Osteocyte (in vitro differentiated cells): ENCODE measurements at places on chromosomes 5 and 9.
A peak's percentile ranks its signal among the peaks of the same experiment; 100 is the strongest.

DNA sequence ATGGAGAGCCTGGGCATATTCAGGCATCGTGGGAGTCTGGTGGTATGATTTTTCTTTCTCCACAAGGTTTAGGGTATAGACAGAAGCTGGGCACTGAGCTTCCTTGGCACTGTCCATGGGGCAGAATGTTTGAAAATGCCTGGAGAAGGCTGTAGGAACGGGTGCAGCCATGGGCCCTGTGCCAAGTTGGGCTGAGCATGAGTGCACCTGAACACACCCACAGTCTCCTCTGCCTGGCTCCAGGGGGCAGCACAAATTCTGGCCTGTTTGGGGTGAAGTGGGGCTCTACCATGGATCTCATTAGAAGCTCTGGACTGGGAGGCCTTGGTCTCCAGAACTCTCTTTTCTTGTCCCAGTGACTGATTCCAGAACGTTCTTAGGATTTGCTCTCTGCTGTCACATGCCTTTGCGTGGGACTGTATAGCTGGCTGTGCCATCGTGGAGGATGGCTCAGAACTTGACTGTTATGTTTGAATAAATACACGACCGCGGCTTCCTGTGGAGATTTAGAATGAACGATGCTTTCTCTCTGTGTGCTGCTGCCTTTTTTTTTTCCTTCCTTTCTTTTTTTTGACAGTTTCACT is 229.8 kb downstream of the FANCC start:
- peaks cover 38% of the 10 kb centered on the region for H3K36me3 ChIP-seq
- H3K4me1 ChIP-seq = peaks cover 61% of the 10 kb centered on the region
- H3K27ac ChIP-seq = peak overlapping the region; percentile 42
- H3K27me3 ChIP-seq = no peaks in the 10 kb centered on the region
- H3K4me3 ChIP-seq = no peak overlapping the region

DNA sequence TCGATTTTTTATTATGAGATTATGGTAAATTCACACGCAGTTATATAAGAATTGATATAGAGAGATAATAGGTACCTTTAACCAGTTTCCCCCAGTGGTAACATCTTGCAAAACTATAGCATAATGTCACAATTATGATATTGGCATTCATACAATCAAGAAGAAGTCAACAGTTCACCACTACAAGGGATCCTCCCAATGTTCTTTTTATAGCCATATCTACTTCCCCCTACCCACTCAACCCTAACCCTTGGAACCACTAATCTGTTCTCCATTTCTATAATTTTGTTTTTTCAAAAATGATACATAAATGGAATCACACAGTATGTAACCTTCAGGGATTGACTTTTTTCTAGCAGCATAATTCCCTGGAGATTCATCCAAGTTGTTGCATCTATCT is 9.8 kb downstream of the ACTL7B start:
- DNase-seq = no peak
- peaks cover 3% of the 10 kb centered on the region for H3K27me3 ChIP-seq
- H3K36me3 ChIP-seq = no peaks in the 10 kb centered on the region

- H3K36me3 ChIP-seq = no peaks in the 10 kb centered on the region
- H3K4me1 ChIP-seq = peaks cover 2% of the 10 kb centered on the region
- H3K27me3 ChIP-seq = no peaks in the 10 kb centered on the region
- no peak overlapping the region for H3K4me3 ChIP-seq
- no peak for DNase-seq
- no peak overlapping the region for H3K27ac ChIP-seq
Measured at GRCh38 chr5:118603278-118603677, 385.1 kb downstream of the DTWD2 start.

GRCh38 chr9:206481-206880 is 8.2 kb upstream of the DOCK8 start:
- H3K4me1 ChIP-seq = no peaks in the 10 kb centered on the region
- no peak for DNase-seq
- no peak overlapping the region for H3K4me3 ChIP-seq
- peaks cover 9% of the 10 kb centered on the region for H3K27me3 ChIP-seq
- no peak overlapping the region for H3K27ac ChIP-seq

DNA sequence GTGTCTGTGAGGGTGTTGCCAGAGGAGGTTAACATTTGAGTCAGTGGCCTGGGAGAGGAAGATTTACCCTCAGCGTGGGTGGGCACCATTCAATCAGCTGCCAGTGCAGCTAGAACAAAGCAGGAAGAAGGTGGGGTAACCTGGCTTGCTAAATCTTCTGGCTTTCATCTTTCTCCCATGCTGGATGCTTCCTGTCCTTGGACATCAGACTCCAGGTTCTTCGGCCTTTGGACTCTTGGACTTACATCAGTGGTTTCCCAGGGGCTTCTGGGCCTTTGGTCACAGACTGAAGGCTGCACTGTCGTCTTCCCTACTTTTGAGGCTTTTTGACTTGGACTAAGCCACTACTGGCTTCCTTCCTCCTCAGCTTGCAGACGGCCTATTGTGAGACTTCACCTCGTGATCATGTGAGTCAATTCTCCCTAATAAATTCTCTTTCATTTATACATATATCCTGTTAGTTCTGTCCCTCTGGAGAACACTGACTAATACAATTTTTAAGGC is 38.1 kb downstream of the PBX3 start:
- no peaks in the 10 kb centered on the region for H3K27me3 ChIP-seq
- H3K4me3 ChIP-seq = no peak overlapping the region
- no peak overlapping the region for H3K27ac ChIP-seq
- peaks cover 21% of the 10 kb centered on the region for H3K36me3 ChIP-seq
- H3K4me1 ChIP-seq = peaks cover 14% of the 10 kb centered on the region

DNA sequence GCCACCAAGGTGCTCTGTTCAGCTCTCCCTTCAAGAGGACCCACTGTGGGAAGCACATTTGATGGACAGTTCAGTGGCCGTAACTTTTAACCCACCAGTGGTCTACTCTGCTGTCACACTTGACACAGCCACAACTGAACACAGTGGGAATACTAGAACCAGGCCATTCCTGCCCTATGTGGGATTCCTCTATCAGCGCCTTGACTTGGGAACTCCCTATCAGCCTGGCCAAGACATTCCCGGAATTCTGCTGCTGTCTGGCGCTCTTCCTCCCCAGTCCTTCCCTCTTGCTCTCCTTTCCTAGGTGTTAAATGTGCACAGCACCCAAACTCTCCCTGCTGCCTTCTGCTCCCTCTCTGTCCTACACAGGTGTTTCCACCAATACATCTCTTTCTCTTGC is 23.1 kb upstream of the SH3PXD2B start:
- peaks cover 2% of the 10 kb centered on the region for H3K4me1 ChIP-seq
- H3K4me3 ChIP-seq = no peak overlapping the region
- no peak overlapping the region for H3K27ac ChIP-seq

DNA sequence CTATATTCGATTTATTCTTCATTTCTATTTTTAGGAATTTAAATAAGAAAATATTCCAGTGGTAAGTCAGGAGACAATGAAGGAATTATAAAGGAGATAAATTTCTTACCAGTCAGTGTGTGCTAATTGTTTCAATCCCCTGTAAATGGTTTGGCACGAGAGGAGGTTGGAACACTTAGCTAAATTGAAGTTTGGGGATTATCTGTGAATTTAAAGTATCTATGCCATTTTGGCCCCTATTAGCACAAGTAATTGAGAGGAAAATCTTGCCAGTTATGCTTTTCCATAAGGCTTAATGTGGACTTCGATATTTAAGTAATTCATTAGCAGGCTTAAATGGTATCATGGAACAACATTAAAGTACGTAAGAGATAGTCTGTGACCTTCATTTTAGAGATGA is 860.8 kb downstream of the PTPRD start:
- H3K27ac ChIP-seq = peak overlapping the region; percentile 89
- no peak for DNase-seq
- H3K4me3 ChIP-seq = no peak overlapping the region
- peaks cover 89% of the 10 kb centered on the region for H3K4me1 ChIP-seq
- H3K36me3 ChIP-seq = no peaks in the 10 kb centered on the region

DNA sequence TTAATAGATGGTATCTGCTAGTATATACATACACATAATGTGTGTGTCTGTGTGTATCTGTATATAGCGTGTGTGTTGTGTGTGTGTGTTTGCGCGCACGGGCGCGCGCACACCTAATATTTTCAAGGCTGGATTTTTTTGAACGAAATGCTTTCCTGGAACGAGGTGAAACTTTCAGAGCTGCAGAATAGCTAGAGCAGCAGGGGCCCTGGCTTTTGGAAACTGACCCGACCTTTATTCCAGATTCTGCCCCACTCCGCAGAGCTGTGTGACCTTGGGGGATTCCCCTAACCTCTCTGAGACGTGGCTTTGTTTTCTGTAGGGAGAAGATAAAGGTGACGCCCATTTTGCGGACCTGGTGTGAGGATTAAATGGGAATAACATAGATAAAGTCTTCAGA is 757 bp downstream of the FXN start:
- peak overlapping the region; percentile 67 for H3K27ac ChIP-seq
- DNase-seq = no peak
- no peaks in the 10 kb centered on the region for H3K27me3 ChIP-seq
- H3K4me3 ChIP-seq = peak overlapping the region; percentile 95
- peaks cover 14% of the 10 kb centered on the region for H3K4me1 ChIP-seq

GRCh38 chr5:95962785-95963184 is 1.1 kb upstream of the ELL2 start:
- H3K27ac ChIP-seq = peak overlapping the region; percentile 95
- no peak for DNase-seq
- peak overlapping the region; percentile 89 for H3K4me3 ChIP-seq
- H3K36me3 ChIP-seq = peaks cover 2% of the 10 kb centered on the region
- H3K27me3 ChIP-seq = no peaks in the 10 kb centered on the region

DNA sequence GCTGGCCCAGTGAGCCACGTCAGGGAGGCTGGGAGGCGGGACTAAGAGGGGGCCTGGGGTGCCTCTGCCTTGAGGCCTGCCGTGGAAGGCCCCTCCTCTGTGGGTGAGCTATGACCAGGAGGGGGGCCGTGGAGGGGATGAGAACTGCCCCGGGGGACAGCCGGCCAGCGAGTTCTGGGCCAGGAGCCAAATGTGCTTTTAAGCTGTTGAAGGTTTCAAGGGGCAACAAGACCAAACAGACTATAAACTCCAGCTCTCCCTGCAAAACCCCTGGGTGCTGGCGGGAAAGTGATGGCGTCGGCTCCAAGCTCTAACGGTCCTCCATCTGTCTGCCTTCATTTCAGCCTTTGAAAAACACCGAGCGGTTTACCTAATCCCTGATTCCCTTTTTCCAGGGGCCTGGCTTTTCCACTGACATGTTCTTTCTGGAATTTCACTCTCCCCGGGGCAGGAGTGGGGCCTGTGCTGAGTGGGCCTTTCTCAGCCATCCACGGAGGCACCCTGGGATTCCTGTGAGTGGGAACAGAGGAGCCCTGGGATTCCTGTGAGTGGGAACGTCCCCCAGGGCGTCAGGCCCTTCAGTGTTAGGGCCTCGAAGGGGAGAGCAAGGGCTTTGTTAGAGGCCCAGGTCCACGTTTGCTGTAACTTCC is 65.6 kb downstream of the COL5A1 start:
- peak; percentile 96 for DNase-seq
- no peaks in the 10 kb centered on the region for H3K27me3 ChIP-seq
- H3K4me1 ChIP-seq = peaks cover 77% of the 10 kb centered on the region
- peak overlapping the region; percentile 93 for H3K27ac ChIP-seq

DNA sequence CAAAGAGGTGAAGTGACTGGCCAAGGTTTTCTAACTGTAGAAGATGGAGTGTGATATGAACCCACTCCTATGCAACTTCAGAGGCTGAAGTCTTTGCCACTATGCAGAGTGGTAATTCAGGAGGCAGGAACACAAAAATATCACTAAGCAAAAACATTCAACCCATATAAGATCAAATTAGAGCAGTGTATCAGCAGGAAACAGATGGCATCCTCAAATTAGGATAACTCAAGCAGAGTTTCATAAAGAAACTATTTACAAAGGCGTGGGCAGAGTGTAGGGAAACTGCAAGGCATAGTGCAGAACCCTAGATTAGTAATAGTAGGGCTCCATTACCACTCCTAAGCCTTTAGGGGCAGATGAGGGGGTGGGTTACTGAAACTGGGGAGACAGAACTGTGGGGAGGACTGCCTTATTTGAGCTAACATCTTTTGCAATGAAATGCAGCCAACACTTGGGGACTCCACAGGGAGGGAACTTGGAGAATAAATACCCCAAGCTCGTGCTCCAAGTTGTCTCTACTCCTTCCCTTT is 72.2 kb downstream of the PTTG1 start:
- H3K4me1 ChIP-seq = no peaks in the 10 kb centered on the region
- H3K27me3 ChIP-seq = peaks cover 17% of the 10 kb centered on the region
- no peak overlapping the region for H3K27ac ChIP-seq
- no peak for DNase-seq
- no peaks in the 10 kb centered on the region for H3K36me3 ChIP-seq

DNA sequence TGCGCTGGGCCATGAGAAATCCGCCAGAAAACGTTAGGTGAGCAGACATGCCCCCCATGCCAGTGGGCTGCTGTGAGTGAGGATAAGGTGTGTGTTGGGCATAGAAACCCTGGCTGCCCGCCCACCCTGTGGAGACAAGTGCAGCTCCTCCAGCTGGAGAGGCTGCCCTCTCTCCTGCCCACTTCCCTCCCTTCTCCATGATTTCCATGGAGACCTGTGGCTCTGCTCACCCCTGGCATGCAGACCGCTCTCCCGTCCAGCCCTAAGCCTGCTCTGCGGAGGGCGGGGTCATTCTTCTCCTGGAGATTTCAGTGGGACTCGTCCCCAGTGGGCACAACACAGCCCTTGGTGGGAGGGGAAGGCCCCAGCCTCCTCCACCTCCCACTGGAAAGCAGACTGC is 133.0 kb upstream of the FAM120A start:
- no peak overlapping the region for H3K4me3 ChIP-seq
- no peaks in the 10 kb centered on the region for H3K36me3 ChIP-seq
- H3K27ac ChIP-seq = no peak overlapping the region
- H3K4me1 ChIP-seq = no peaks in the 10 kb centered on the region
- H3K27me3 ChIP-seq = peaks cover 15% of the 10 kb centered on the region

- DNase-seq = no peak
- H3K27ac ChIP-seq = no peak overlapping the region
- H3K4me3 ChIP-seq = no peak overlapping the region
- H3K27me3 ChIP-seq = no peaks in the 10 kb centered on the region
- no peaks in the 10 kb centered on the region for H3K36me3 ChIP-seq
Measured at GRCh38 chr5:146796911-146797310, 81.6 kb downstream of the PPP2R2B start.

GRCh38 chr9:96467784-96468183 is 17.8 kb downstream of the HABP4 start:
- no peak overlapping the region for H3K4me3 ChIP-seq
- no peak for DNase-seq
- H3K27ac ChIP-seq = no peak overlapping the region
- H3K27me3 ChIP-seq = no peaks in the 10 kb centered on the region

DNA sequence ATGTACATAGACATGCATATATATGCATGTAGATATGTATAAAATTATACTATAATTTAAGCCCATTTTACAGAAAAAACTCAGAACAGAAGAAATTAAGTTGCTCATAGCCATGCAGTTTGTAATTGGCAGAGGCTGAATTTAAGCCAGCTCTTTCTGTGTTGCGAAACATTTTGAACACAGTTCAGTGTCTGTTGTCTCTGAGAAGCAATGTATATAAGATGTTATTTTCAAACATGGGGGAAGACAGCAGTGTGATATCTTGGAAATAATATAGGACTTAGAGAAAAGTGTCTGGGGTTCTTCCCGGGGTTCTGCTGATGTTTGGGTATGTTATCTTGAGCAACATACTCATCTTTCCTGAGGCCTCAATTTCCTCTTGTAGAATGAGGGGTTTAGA is 37.6 kb downstream of the SVEP1 start:
- peaks cover 16% of the 10 kb centered on the region for H3K4me1 ChIP-seq
- H3K27ac ChIP-seq = no peak overlapping the region
- no peak for DNase-seq
- H3K36me3 ChIP-seq = no peaks in the 10 kb centered on the region

GRCh38 chr9:81685763-81686613 is 3.4 kb downstream of the TLE1 start:
- no peak overlapping the region for H3K27ac ChIP-seq
- no peak for DNase-seq
- H3K4me1 ChIP-seq = peaks cover 11% of the 10 kb centered on the region
- H3K4me3 ChIP-seq = no peak overlapping the region

- peak overlapping the region; percentile 34 for H3K4me3 ChIP-seq
- H3K36me3 ChIP-seq = no peaks in the 10 kb centered on the region
- H3K4me1 ChIP-seq = peaks cover 20% of the 10 kb centered on the region
Measured at GRCh38 chr5:126015235-126016181, 407.7 kb upstream of the GRAMD2B start.
